ENCODE measurements at places on chromosomes 3 and 15.
A peak's percentile ranks its signal among the peaks of the same experiment; 100 is the strongest.

DNA sequence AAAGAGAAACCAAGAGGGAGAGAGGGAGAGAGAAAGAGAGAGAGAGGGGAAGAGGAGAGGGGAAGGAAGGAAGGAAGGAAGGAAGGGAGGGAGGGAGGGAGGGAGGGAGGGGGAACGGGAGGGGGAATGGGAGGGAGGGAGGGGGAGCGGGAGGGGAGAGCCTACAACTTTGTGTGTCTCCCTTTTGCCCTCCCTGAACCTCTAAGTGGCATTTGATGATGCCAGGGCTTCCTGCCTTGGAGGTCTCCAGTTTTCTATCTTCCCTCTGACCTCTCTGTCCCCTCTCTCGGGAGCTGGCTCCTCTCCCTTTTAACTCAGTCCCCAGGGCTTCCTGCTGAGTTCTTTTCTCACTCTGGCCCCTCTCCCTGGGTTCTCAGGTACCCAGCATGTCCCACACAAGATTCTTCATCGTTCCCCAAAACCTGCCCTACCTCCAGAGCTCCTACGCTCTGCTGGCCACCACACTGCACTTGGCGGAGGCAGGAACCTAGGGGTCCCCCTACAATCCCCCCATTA lies 12.5 kb upstream of the FAM174B start:
- no peak for DNase-seq

- no peak for DNase-seq
Observed at GRCh38 chr3:71847794-71848193, 62.8 kb upstream of the PROK2 start.

DNA sequence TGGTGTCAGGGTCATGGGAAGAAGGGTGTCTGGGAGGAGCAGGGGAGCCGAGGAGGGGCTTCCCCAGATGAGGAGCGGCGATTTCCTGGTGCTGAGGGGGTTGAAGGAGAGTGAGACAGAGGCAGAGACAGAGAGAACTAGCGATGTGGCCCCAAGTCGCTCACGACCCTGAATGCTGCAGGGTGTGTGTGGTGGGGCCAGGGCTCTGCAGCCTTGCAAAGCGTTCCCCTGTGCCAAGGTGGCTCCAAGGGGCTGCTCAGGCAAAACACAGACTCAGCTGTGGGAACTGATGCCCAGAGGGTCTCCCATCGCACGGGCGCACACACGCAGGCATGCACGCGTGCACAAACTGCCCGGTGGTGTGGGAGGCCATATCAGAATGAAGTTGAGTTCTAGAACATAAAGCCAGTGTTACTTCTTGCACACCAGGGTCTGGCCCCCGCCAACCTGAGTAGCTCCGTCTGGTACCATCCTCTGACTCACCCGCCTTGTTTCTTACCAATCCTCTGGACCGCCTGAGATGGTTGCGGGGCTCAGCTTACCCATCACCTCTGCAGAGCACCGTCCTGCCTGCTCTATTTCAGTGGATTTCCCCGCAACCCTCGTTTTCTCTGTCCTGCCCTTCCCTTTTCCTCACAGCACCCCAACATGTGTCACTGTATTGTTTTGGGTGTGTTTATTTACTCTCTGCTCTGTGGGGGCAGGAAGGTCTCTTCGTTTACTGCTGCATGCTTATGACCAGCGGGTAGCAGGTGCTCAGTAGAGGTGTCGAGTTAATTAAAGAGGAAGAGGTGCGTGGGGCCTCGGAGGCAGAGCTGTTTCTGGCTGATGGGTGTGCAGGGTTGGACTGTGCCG lies 4.5 kb downstream of the MELTF start:
- no peak for DNase-seq

GRCh38 chr3:160171813-160172212 lies 53.4 kb upstream of the C3orf80 start:
- DNase-seq = no peak

- no peak for DNase-seq
Observed at GRCh38 chr15:57330619-57331340, 45.5 kb upstream of the CGNL1 start.

- no peak for DNase-seq
Observed at GRCh38 chr3:1252061-1252430, 159.2 kb downstream of the CNTN6 start.

DNA sequence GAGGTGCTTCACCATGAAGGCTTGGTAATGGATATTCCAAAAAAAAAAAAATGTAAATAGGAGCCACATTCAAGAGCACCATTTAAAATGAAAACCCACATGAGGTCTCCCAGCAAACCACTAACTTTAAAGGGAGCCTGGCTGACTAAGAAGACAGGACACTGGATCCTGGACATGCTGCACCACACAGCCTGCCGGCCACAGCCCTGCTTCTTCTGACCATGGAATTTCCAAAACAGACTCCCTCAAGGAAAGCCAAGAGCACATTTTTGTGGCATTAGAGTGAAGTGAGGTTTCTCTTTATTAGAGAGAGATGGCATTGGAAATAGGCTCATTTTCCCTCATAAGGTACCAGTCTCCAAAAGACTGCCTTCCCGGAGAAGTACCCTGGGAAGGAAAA lies 113.9 kb downstream of the RORA start:
- DNase-seq = no peak

DNA sequence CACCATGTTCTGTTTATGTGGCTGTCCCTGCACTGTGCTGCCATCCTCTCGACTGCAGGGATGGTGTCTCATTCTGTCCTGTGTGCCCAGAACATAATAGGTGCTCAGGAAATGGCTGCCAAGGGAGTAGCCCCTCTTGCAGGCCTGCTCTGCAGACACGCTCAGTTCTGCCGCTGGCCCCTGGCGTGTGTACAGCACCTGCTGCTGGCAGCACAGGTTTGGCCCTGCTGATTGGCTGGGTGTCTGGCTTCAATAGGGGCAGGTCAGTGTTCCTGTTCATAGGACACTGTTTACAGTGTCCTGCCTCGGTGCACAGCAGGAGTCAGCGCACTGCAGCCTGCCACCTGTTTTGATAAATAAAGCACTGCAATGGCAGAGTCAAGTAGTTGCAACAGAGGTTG lies 146.9 kb downstream of the DNAJB8 start:
- DNase-seq = no peak

DNA sequence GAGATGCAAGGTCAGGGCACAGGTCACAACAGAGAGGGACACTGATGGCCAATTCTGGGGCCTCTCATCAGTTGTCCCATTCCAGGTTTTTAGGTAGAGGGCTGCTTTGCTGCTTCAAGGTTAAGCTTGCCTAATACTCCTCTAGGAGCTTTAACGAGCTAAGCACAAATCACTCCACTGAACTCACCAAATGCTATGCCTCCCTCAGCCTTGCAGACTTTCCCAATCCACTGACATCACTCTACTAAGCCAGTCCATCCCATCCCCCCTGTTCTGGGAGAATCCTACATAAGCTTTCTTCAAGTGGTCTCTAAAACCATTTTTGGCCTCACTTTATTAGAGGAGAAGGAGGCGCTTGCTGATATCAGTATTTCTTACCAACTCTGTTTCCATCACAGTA lies 24.8 kb upstream of the PDCD6IP start:
- DNase-seq = no peak

- DNase-seq = no peak
Observed at GRCh38 chr3:169628567-169628966, 34.9 kb downstream of the MECOM start.

GRCh38 chr15:32861761-32862160 lies 144.0 kb downstream of the GREM1 start:
- DNase-seq = no peak

GRCh38 chr3:171809611-171809860 lies 747 bp downstream of the PLD1 start:
- peak; percentile 82 for DNase-seq

GRCh38 chr3:132399054-132399929 lies 18.0 kb upstream of the DNAJC13 start:
- DNase-seq = peak; percentile 85

DNA sequence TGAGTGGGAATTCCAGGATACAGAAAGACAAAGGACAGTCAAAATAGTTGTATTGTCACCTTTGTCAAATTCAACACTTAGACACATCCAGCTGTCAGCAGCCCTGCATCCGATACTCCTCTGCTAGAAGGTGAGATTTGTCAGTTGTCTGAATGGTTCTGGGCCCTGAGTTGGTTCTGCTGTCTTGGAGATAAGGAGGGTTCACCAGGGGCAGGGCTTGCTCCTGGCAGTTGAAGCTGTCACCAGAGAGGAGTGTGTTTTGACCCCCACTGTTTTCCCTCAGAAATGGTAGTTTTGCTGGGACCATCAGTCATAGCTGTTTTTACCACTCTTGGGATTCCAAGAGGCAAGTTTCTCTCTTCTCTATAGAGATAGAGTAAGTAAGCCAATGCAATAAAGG lies 3.2 kb upstream of the KY start:
- no peak for DNase-seq

- DNase-seq = no peak
Observed at GRCh38 chr3:40827942-40828688, 303.4 kb downstream of the ZNF621 start.

DNA sequence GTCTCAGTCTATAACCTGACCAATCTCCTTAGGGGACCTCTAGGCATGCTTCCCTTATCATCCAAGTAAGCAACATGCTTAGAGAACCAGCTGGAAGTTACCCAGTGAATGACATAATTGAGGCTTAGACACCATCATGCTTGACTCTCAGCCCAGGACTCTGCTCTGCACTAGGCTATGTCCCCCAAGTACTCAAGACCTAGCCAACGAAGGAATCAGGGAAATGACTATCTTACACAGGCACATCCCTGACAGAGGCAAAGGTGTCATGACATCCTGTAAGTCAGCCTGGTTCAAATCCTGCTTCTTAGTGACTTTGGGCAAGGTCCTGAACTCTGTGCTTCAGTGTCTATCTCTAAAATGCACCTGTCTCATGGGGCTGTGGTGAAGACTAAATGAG lies 24.6 kb upstream of the CELF6 start:
- no peak for DNase-seq

- DNase-seq = peak; percentile 95
Observed at GRCh38 chr15:77493324-77493907, 72.7 kb downstream of the HMG20A start.

DNA sequence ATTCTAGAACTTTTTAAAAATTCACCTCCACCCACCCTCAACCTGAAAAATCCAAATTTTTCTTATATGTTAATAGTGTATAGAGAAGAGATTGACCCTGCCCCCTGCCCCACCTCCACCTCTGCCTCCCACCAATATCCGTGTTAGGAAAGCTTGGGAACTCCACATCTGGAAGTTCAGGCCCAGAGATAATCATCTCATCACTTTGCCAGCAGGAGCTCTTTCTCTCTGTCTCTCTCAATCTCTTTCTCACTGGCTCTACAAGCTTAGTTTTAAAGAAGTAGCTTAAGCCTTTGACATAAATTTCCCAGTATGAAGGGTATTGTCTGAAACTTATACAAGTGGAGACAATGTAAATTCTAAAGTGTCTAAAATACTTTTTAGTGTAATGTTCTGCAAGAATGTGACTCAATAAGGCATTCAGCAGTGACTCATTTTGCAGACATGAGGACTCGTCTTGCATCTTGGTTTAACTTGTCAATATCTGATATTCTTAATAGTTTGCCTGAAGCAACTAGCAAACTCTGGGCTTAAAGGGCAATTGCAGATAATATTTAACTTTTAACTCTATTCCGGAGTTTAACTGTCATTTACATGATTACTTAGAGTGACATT lies 299.8 kb upstream of the EPHA3 start:
- DNase-seq = no peak

- DNase-seq = no peak
Observed at GRCh38 chr3:64645243-64645642, 42.6 kb downstream of the ADAMTS9 start.

- no peak for DNase-seq
Observed at GRCh38 chr3:194075802-194076460, 60.0 kb upstream of the HES1 start.

DNA sequence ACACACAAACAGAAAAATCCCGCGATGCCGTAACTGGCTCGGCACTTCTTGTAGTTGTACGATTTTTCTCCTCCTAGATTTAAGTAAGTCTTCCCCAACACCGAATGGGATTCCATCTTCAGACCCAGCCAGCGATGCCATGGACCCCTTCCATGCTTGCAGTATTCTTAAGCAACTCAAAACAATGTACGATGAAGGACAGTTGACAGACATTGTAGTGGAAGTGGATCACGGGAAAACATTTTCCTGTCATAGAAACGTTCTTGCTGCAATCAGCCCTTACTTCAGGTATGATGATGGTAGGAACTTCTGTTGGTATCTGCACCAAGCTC lies 763 bp downstream of the KBTBD8 start:
- DNase-seq = no peak

DNA sequence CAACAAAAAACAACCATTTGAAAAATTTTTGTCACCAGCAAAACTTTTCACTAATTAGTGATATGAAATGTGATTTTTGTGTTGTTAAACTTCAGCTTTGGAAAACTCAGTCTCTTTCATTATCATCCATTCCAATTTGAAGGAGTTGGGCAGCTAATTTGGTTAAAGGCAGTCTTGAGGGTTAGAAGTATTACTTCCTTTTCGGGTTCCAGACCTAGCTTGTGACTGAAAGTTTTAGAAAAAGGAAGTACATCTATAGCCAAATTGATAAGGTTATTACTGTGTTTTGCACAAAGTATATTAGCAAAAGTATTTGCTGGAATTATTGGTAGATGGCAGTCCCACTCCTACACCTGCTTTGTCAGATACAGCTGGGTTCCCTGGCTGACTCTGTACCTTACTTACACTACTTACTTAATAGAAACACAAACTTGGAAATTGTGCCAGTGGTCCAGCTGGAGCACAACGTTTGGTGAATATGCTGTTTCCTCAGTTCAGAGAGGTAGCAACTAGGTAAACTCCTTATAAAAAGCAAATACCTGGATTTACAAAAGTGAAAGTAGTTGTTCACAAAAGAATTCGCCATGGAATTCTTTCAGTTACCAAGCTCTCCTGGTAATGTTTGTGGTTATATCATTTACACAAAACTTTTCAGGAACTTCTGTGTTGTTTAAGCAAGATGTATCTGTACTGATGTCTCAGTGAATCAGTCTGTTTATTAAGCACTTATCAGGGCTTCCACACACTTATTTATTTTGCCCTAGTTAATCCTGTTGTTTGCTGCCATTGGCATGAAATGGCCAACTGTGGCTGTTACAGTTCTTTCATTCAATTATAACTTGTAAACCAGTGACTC lies 31.6 kb downstream of the TIPARP start:
- DNase-seq = peak; percentile 83

Data from Kasumi-1 (cell line).